ENCODE measurements at places on chromosomes 4 and X.

DNA sequence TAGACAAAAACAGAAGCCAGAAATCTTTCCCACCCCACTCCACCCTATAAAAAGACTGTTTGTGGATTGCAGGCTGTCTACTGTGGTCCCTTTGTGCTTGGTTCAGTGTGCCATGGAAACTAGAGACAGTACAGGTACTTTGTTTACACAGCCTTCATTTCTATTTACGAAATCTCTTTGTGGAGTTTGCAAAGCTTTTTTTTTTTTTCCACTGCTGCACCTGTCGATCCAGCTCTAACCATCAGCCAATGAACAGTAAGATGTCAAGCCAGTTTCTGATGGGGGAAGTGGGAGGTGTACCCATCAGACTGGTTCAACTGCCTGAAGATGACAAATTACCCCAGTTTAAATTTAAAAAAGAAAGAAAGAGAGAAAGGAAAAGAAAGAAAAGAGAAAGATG, 20.2 kb upstream of the LRBA start:
- DNase-seq, result no peak

- no peak for DNase-seq
These were observed at the start of gene NHS for GRCh38 chrX:17374619-17375366. Gene NHS (plus strand): TSS chrX:17375200. CDS start chrX:17375758, 558 bp downstream.

- DNase-seq, result no peak
These were observed 122.4 kb downstream of the PHKA2 start for GRCh38 chrX:18861511-18861910.

DNA sequence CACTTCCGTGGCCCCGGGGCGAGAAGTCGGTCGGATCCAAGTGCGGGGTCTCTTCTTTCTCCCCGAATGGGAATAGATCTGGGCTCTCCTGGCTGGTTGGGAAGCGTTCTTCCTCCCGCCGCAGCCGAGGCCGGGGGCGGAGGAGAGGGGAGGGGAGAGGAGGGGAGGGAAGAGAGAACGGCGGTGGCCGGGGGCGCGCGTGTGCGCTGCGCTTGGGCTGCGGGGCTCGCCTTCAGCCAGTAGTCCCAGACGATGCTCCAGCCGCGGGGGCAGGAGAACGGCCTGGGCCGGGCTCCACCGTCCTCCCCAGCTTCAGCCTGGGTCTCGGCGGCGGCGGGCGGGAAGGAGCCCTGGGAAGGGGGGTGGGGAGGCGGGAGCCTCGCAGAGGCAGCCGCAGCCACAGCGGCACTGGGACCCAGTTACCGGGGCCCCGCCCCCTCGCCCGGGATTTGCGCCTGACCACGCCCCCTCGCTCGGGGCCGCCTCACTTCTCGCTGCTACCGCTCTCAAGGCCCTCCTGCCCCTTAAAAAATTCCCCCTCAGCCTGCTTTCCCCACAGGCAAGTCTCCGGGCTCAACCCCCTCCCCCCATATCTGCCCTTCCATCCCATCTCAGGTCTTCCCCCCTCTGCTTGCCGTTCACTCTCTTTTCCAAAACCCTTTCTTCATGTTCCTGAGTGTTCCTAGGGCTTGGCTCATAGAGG, at the start of gene FGD1:
Gene FGD1, minus strand, starts transcription at position 421 of the 703 bp plus-strand sequence. CDS start 802 bp downstream, outside the sequence.
- peak; percentile 21 for DNase-seq

- DNase-seq, result no peak
These were observed 31.0 kb upstream of the BEX4 start for GRCh38 chrX:103183912-103184311.

GRCh38 chr4:154559141-154559493, 3.7 kb upstream of the FGB start:
- no peak for DNase-seq

GRCh38 chr4:39820186-39820585, 122.2 kb downstream of the UBE2K start:
- DNase-seq, result no peak

- no peak for DNase-seq
These were observed 618.2 kb upstream of the PCDH10 start for GRCh38 chr4:132530861-132531260.

- no peak for DNase-seq
These were observed 31.9 kb downstream of the FAT4 start for GRCh38 chr4:125346616-125347015.

DNA sequence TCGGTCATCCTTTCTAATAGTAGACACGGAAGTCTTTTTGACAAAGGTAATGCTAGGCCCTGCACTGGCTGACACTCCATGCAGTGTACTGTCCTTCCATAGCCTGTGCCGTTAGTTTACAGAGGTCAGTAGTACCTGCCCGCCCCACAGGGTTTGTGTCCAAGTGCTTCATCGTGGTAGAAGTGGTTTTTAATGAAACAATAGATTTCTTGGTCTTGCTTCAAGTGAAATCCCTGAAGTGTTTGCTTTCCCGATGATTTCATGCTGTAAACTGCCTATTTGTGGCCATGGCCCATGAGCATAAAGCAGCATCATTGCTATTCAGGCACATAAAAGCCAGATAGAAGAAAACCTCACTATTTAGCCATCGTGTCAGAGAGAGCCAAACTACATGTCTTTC, 139.3 kb downstream of the GPR143 start:
- no peak for DNase-seq

GRCh38 chrX:79138658-79139241, 5.7 kb upstream of the GPR174 start:
- DNase-seq, result no peak

GRCh38 chrX:105648732-105649131, 173.6 kb upstream of the NRK start:
- no peak for DNase-seq

- no peak for DNase-seq
These were observed 13.7 kb upstream of the HTRA3 start for GRCh38 chr4:8255698-8256441.

- DNase-seq, result no peak
These were observed 222.5 kb downstream of the AFF2 start for GRCh38 chrX:148722966-148723365.

DNA sequence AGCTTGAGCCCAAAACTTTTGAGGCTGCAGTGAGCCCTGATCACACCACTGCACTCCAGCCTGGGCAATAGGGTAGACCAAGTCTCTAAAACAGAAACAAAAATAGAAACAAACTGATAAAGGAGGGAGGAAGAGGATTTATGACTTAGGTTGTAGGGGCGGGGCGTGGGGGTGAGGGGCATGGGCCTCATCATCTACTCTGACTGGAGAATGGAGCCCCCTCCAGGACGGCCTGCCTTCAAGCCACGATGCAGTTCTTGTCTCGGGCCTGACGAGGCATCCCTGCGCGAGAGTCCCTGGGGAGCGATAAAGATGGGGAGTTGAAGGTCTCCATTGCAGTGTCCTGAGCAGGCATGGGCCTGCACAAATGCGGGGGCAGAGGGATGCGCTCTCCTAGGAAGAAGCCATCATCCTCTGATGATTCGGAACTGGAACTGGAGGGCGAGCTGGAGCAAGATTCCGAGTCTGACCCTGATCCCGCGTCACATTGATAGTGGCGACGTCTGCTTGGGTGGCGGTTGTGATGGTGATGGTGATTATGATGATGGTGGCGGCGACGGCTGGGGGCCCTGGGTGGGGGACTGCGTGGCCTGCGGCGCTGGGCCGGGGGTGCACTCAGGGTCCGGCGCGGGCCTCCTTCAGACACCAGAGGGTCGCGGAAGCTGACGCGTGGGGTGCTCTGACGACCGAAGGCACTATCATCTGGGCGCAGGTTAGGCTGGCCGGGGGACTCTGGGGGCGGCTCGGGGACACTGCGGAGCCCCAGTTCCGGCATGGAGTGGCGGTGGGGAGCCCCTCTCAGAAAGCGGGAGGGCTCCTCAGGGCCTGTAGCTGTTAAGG, 4.0 kb downstream of the PLP2 start:
- DNase-seq, result no peak

DNA sequence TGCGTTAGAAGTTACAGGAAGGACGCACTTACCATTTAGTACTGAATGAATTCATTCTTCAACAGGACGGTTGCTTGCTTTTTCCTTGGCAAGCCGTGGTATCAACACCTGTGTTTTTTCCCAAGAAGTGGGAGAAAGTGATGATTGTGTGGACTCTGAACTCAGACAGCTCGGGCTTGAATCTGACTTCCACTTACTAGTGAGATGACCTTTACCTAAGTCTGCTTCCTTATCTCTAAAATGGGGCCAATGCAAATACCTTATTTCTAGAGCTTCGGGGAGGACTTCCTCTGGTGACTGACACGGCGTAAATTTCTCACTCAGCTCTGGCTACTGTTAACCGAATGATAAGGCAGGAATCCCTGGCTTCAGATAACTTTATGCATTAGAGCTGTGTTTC, 146.8 kb upstream of the RBPJ start:
- DNase-seq, result no peak

GRCh38 chrX:16687514-16687913, 25.0 kb downstream of the CTPS2 start:
- DNase-seq, result no peak

DNA sequence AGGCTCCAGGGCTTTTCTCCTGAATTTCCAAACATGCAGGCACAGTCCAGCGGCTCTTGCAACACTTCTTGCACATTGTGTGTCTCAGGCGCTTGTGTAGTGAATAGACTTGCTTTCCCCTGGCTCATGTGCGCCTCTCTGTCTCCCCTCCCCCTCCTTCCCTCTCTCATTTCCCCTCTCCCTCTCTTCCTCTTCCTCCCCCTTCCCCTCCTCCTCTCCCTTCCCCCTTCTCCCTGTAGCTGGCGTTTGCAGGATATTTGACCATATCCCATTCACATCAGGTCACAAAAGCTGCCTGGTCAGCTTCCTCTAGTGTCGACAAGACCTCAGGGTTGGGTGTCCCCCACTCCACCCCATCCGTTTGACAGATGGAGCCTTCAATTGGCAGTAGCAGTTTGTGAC, 2.4 kb downstream of the CHST7 start:
- DNase-seq, result no peak

- DNase-seq, result no peak
These were observed 153.9 kb downstream of the KDR start for GRCh38 chr4:54971474-54971950.

- no peak for DNase-seq
These were observed 165.0 kb upstream of the ANK2 start for GRCh38 chr4:112884406-112884805.

- DNase-seq, result no peak
These were observed 609 bp upstream of the SLC25A6 start for GRCh38 chrX:1392376-1393068.

DNA sequence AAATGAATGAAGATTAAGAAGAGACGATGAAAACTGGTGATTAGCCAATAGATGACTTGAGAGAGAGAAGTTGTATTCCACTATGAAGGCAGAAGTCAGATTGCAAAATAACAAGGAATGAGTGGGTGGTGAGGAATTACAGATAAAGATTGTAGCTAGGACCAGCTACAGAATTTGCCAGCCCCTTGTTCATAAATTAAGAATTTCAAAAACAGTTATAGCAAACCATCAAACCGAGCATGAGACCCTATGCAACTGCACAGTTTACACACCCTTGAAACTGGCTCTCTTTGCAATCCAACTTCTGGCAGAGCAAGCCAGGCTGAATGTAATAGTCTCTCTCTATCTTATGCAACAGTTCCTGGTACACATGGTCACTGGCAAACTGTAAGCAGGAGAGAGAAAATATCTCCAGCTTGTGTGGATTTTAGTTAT, 35.2 kb downstream of the STAP1 start:
- no peak for DNase-seq

GRCh38 chr4:76758996-76759395, 138.9 kb downstream of the SOWAHB start:
- DNase-seq, result no peak

- DNase-seq, result no peak
These were observed 23.3 kb downstream of the BRCC3 start for GRCh38 chrX:155094468-155095061.

GRCh38 chrX:140157611-140158010, 192.3 kb upstream of the CXorf66 start:
- no peak for DNase-seq

- no peak for DNase-seq
These were observed 34.7 kb downstream of the FRMPD3 start for GRCh38 chrX:107484002-107484726.

- DNase-seq, result no peak
These were observed 526.7 kb downstream of the PCDH7 start for GRCh38 chr4:31246856-31247255.

DNA sequence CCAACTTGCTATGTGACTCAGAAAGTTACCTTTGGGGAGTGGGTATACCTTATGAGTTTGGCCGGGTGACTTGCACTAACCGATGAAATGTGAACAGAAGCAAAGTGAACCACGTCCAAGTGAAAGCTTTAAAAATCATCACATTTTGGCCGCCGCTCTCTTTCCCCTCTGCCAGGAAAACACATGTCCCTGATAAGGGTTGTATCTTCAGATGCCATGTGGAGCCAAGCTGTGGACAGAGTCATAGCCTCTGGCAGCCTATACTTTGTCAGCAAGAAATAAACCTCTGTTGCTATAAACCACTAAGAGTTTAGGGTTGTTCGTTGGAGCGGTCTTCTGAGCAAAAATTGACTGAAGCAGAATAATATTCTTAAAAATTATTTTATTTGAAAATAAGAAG, 92.3 kb downstream of the PRDM5 start:
- DNase-seq, result no peak

- DNase-seq, result no peak
These were observed 39.9 kb upstream of the SPINK2 start for GRCh38 chr4:56861360-56861759.

DNA sequence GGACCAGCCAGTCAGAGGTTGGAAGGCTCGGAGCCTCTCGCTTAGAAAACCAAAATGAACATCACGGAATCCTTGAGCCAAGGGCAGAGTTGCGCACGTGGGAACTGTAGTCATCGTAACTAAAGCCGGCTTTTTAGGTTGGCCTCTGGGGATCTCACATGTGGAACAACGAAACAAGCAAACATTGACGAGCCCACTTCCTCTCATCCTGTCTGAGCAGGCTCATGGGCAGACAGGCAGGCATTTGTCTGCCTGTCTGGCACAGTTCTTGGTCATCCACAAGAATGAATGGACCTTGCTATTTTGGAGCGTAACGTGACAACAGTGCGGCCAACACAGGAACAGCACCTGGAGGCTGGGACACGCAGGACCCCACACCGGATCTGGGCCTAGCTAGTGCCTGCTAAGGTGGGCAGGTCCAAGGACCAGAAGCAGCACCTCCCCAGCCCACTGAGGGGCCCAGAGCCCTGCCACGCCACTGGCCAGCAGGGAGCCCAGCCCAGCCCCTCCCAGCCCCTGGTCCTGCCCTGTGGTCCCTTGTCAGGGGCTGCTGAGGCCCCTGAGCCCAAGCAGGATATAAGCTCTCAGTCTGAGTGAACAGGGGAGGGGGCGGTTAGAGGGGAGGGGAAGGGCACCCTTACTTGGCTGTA, 9.2 kb upstream of the TREX2 start:
- DNase-seq, result no peak

DNA sequence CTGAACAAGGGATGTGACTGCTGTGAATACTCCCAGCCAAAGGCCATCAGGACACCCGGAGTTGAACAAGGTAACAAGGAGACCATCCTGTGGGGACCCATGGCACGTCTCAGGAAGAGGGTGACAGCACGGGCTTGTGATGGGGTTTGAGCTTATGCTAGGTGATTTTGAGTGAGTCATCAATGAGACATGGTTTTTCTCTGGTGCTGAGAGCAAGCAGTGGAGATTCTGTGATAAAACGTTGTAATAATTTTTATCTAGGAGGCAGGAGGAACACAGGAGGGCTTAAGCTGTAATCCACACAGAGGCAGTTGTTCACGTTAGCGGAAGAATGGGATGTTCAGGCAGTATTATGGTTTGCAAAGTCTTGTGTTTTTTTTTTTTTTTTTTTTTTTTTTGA, 36.0 kb downstream of the TRIML1 start:
- DNase-seq, result no peak

Data from stimulated activated CD4-positive, alpha-beta T cell treated with anti-CD3 and anti-CD28 coated beads, TNF-alpha, amount 100 ng/mL, for 4 hours (primary cell).